ENCODE measurements at places on chromosomes 7 and 10.

- DNase-seq = no peak
Observed at GRCh38 chr10:107415446-107415845, 250.9 kb upstream of the SORCS1 start.

GRCh38 chr10:133184591-133185244 lies 24.7 kb downstream of the KNDC1 start:
- no peak for DNase-seq

DNA sequence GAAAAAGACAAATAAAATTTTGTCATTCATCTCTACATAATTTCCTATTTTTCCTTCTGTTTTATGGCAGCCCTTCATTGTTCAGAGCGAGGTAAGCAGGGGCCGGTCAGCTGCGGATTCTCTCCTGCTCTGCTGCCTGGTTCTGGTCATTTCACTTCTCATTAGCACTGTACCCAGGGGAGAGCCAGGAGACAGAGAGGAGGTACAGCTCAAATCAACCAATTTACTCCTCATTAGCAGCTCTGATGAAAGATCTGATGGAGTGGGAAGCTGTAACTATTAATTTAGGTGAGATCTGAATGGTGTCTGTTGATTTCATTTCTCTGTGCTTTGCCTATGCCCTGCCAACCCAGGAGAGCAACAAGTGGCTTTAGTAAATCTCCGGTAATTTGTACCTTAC lies 241.5 kb upstream of the PFKP start:
- DNase-seq = no peak

GRCh38 chr7:132491391-132491945 lies 84.8 kb downstream of the PLXNA4 start:
- DNase-seq = no peak

DNA sequence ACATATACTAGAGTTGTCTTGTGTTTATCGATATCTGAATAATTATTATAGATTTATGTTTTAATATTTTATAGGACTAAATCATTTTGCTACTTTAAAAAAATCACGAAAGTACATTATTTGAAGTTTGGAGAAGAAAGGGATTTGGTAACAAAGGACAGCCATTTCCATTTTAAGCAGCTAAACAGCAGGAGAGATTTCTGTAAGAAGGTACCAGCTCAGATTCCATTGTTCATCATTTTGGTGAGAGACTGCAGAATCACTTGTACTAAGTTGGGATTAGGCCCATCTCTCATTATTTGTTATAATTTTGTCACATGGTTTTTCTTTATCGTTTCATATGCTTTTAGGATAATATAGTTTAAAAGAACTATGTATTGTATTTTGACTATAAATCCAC lies 46.7 kb downstream of the PALS2 start:
- DNase-seq = no peak

- no peak for DNase-seq
Observed at GRCh38 chr10:124586142-124586541, 124.5 kb downstream of the LHPP start.

- DNase-seq = no peak
Observed at GRCh38 chr10:35428521-35428920, 92.2 kb downstream of the CCNY start.

GRCh38 chr7:136389933-136390332 lies 412.8 kb upstream of the MTPN start:
- no peak for DNase-seq

DNA sequence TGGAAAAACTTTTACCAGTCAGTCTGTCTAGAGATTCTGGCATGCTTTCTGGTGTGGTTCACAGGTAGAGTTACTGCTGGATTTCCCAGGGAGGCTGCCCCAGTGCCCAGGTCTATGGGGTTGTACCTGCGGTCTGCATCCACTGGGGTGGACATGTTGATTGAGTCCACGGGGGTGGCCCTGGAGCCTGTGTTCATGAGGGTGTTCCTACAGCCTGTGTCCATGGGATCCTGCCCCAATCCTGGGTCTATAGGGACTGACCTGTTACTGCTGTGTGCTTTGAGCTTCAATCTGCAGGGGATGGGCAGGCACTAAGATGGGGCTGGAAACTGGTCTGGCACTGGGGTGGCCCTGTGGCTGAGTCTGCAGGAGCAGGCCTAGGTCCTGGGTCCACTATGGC lies 54.5 kb upstream of the PRPS1L1 start:
- no peak for DNase-seq

DNA sequence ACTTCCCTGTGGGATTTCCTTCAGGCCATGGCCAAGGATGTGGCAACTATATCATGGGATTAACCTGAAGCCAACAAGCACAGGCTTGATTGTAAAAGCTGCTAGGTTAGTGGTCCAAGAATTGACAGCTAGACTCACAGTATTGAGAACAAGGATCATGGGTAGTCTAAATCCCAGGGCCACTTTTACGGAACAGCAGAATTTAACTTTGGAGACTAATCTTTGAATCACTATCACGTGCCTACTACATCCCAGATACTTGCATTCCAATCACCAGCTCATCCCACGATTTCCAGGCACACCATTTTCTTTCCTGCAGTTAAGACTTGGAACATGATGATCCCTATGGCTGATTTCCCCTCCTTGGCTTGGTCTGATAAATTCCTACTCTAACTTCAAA lies 65.6 kb upstream of the ADO start:
- no peak for DNase-seq

- DNase-seq = no peak
Observed at GRCh38 chr7:132590162-132590561, 13.9 kb upstream of the PLXNA4 start.

GRCh38 chr10:122845783-122846332 lies at the start of gene CUZD1:
TSS of gene CUZD1 (minus strand) at chr10:122845857. CDS start at chr10:122845843, 14 bp downstream.
- no peak for DNase-seq

DNA sequence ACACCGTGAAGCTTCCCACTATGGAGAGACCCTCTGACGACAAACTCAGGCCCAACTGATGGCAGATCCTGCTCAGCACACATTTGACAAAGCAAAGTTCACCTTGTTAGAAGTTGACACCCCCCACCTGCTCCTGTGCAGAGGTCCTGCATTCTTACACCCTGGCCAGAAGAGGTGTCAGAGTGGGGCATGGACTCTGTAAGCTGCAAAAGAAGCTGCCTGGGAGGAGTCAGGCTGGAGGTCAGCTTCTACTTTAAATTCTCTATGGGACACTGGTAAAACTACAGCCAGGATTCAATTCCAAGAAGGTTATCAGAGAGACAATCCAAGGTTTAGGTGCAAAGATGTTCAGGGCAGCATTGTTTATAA lies 20.0 kb upstream of the TNS3 start:
- no peak for DNase-seq

DNA sequence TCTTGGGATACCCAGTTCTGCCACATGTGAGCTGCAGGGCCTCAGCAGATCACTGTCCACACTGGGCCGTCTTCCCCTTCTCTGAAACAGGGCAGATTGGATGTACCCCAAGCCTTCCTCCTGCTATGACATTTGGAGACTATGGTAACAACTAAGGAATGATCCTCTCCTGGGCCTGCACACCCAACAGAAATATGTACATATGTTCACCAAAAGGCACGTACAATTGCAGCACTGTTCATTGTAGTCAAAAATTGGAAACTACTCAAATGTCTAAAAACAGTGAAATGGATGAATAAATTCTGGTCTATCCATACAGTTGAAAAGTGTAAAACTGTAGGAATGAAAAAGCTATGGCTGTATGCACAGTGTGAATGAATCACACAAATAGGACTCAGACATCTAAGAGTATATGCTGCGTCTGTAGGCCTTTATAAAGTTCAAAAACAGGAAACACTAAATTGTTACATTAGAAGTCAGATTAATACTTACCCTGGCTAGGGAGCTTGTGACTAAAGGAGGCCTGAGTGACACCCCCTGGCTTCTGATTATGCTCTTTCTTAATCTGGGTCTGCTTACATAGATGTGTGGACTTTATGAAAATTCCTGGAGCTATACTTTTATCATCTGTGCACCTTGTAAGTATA lies 16.1 kb upstream of the XPNPEP1 start:
- DNase-seq = no peak

DNA sequence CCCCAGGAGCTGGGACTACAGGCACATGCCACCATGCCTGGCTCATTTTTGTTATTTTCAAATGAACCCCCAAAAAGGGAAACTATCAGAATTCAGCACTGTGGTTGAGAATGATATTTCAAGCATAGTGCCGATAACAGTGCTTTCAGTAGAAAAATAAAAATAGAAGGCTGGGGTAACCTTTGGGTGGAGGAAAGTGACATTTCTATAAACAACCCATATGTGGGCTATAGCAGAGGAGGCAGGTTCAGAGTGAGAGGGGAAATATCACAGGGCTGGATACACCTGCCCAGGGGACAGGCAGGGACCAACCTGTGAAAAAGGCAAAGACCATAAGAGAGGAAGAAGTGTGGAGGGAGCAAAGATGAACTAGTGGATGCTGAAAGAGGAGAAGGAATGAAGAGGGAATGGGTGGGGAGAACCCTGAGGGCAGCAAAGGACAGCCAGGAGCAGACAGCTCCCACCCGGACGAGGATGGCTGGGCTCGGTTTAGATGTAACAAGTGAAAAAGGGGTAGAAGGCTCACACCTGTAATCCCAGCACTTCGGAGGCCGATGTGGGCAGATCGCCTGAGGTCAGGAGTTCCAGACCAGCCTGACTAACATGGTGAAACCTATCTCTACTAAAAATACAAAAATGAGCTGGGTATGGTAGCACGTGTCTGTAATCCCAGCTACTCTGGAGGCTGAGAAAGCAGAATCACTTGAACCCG lies 56.5 kb downstream of the MAP3K8 start:
- no peak for DNase-seq

GRCh38 chr10:3865565-3865964 lies 80.6 kb upstream of the KLF6 start:
- no peak for DNase-seq

DNA sequence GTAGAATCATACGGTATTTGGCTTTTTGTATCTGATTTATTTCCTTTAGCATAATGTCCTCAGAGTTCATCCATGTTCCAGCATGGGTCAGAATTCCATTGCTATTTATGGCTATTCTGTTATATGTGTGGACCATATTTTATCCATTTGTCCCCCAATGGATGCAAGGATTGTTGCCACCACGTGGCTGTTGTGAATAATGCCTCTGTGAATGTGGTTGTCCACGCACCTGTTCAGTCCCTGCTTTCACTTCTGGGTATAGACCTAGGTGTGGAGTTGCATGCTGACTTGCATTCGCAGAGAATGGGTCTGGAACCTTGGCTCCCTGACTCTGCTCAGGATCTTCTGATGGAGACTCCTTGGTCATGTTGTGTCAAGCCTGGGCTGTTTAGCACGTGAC lies 199.9 kb downstream of the CAMK1D start:
- no peak for DNase-seq

GRCh38 chr7:105650382-105650970 lies 69.2 kb upstream of the EFCAB10 start:
- no peak for DNase-seq

GRCh38 chr10:126669168-126669567 lies 1.3 kb downstream of the C10orf90 start:
- DNase-seq = no peak

DNA sequence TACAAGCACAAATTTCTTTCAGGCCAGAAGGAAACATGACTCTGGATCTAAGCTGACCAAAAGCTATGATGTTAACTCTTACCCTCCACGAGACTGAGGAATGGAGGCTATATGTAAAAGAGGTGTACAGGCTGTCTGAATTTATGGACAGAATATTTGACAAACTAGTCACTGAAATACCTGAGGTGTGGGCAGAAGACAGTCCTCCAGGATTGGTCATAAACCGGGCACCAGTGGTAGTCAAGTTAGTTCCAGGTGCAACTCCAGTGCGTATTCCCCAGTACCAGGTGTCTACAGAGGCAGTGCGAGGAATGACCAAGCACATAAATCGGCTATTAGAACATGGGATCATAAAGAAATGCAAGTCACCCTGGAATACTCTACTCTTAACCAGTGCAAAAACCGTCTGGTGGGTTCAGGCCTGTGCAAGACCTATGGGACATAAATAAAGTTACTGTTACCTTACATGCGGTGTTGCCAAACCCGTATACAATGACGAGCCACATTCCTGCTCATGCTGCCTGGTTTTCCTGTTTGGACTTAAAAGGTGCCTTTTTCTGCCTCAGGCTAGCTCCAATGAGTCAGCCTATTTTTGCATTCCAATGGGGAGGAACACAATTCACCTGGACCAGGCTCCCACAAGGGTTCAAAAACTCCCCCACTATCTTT lies 6.7 kb upstream of the CYREN start:
- DNase-seq = no peak

GRCh38 chr7:139300390-139300789 lies 40.7 kb upstream of the FMC1 start:
- DNase-seq = no peak

- no peak for DNase-seq
Observed at GRCh38 chr7:90111-91063, 102.0 kb upstream of the FAM20C start.

DNA sequence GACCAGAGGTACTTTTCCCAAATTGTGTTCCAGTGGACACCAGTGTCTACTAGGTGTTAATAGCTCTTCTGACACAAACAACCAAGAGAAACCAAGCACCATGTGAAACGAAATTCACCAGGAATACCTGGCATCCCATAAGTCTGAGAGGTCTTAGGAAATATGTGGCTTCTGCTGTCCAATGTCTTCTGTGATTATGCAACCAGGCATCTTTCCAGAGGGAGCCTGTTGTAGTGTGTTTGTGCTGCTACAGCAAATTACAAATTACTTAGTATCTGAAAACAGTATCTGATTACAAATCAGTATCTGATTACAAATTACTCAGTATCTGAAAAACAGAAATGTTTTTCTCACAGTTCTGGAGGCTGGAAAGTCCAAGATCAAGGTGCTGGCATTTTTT lies 133.6 kb upstream of the NPVF start:
- no peak for DNase-seq

- no peak for DNase-seq
Observed at GRCh38 chr10:119138346-119139306, 26.9 kb downstream of the SFXN4 start.

- no peak for DNase-seq
Observed at GRCh38 chr7:27196287-27196767, 3.6 kb downstream of the HOXA13 start.

DNA sequence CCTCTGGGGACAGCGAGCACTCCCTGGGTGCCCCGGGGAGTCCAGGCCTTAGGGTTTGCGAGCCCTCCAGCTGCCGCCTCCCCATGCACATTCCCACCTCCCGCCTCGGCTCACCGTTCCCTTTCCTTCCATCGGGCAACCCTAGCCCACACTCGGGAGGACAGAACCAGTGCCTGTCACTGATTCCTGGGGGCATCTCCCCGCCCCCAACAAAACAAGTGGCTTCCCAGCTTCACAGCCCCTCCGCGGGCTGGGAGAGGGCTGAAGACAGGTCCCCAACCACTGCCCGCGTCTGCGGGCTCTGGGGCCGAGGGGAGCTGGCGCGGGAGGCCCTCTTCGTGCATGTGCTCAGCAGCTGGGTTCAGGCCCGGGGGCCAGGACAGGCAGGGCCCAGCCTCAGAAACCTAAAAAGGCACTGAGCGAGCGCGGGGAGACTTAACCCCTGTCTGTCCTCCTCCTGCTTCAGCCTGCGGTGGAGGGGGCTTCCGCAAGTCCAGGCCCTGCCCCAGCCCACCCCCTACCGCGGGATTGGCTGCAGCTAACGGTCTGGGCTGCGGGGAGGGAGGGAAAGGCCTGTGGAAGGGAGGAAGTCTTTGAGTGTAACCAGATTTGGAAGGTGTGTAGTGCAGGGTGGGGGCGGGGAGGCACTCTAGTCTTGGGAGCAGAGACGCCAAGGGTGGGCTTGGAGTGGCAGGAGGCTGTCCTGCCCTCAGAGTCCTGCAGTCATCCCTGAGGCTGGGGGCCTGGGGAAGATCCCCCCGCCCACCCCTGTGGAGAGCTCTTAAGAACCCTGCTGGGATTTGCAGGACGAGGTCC lies 1.2 kb downstream of the FLNC start:
- no peak for DNase-seq

Measured in esophagus squamous epithelium (tissue), 5 donors.